ENCODE measurements at places on chromosomes 12 and 14.

DNA sequence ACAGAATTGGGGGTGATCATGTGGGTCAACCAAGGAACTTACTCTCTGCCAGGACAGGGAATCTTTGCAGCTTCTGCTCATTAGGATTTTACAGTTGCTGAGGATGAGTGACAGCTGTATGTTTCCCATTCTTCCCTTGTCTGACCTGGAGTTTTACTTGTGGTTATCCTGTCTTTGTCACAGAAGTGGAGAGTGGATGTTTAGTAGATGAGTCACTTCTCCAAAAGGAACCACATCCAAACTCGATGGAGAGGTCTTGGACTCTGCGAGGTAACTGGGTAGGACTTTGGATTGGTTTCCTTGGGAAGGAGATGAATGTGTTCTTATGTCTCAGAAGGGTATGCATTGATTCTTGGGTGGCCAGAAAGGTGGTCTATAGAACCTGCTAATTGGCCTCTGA, 53.8 kb upstream of the USP44 start:
- DNase-seq, result no peak

DNA sequence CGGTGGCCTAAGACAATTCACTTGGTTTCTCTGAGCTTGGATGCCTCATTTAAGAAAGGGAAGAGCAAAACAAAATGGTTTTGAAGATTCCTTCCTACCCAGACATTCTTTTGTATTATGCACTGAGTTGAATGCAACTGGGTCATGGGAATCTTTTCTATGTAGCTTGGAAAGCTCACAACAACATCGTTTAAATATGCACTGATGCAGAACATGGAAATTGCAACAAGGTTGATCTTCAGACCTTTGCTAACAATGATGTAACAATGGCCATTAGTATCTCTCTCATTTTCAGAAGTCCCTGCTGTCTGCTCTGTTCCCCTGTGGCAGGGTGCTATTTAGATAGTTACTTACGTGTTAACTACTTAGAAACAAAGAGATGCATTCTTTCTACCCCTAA, 30.1 kb upstream of the IGF1 start:
- DNase-seq, result no peak

DNA sequence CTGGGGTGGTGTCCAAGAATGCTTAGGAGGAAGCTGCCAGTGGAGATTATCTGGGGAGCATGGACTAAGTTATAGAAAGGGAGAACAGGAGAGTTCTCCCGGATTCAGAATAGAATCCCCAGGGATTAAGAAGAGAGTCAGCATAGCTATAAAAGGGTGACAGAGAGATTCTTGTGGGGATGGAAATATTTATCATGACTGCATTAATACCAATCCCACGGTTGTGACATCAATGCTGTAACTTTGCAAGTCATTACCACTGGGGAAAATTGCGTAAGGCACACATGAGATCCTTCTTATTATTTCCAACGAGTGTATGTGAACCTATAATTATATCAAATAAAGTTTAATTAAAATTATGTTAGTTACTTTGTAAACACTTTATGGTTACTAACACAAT, 447.9 kb upstream of the TMEM132C start:
- DNase-seq, result no peak

DNA sequence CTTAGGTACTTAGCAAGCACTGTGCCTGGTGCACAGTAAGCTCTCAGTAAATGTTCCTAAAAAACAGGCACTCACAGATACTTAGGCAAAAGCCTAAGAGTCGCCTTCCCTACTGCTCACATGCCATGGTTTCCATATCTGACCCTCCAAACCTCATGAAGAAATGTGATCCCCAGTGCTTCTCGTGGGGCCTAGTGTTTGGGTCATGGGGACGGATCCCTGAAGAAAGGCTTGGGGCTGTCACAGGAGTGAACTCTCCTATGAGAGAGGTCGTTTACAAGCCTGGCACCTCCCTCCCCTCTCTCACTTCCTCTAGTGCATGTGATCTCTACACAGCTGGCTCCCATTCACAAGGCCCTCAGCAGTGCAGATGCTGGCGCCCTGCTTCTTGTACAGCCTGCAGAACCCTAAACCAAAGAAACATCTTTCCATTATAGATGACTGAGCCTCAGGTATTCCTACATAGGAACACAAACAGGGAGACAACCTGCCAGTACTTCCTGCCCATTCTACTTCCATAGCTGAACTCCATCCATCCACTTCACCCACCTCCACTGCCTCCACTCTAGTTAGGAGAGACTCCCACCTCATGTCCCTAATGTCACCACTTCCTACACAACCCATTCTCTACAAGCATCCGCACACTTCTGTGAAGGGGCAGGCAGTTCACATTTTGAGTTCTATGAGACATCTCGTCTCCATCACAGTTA, 2.9 kb downstream of the SLC15A4 start:
- no peak for DNase-seq

- no peak for DNase-seq
These were observed 63.4 kb upstream of the CSRP2 start for GRCh38 chr12:76942267-76942666.

GRCh38 chr12:91588874-91589454, 406.3 kb upstream of the DCN start:
- no peak for DNase-seq

GRCh38 chr12:69534389-69534822, 50.9 kb upstream of the CCT2 start:
- no peak for DNase-seq

GRCh38 chr14:76720382-76720813, 40.9 kb upstream of the VASH1 start:
- no peak for DNase-seq

GRCh38 chr12:105466901-105467598, 136.6 kb downstream of the C12orf75 start:
- no peak for DNase-seq
